ENCODE measurements at places on chromosomes 12 and 14.

DNA sequence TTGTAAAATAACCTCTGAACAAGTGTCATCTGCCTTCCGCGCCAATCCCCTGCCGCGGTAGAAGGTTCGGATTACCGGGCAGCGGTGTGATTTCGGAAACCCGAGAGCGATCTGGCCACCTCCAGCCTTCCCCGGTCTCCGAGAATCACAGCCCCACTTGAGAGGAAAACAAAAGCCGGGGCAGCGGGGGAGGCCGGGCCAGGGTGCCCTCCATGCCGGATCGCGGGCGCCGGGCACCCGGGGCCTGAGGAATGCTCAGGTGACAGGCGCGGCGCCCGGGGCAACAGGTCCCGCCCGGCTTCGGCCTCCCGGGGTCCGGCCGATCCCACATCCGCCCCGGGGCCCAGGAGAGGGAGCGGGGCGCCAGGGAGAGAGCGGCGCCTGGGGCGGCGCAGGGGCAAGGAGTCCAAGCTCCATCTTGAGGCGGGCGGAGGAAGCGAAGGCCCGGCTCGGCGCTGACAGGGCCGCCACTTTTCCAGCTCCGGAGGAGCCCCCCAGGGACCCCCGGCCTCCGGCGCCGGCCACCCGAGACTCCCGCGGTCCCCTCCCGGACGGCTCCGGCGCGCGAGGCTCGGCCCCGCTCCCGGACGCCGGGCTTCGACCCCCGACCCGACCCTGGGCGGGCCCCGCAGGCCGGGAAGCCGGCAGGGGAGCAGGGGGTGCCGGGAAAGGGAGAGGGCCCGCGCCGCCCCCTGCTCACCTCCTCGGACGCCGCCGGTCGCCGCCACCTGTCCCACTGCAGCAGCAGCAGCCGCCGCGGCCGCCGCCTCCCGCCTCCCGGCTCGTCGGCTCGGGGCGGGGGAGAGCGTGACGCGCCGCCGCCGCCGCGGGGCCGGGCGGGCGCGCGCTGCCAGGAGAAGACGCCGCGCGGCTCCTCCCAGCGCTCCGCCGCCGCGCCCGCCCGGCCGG is at the start of gene CLIP1:
TSS of gene CLIP1 (minus strand) at position 849 of the 909 bp plus-strand sequence. CDS start 42,217 bp downstream, outside the sequence.
- peak; percentile 56 for DNase-seq

- no peak for DNase-seq
Observed at GRCh38 chr14:71799841-71800240, 132.4 kb upstream of the RGS6 start.

GRCh38 chr12:113271853-113272561 is 50.7 kb downstream of the TPCN1 start:
- no peak for DNase-seq

DNA sequence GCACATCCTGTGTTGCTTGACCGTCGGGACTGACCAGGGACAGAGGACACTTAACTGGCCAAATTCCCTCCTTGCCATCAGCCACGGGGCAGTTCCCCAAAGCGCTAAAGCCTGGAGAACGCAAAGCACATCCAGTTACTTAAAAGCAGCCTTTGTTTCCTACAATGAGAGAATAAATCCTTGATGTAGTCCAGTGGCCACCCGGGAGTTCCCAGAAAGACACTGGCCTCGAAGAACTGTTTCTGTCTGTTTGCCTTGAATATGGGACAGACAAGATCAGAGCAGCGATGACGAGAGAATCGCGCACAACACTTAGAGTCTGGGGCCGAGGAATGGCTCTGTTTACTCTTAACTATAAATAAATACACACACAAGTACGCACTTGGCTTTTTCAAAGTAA is 102.2 kb downstream of the TNFAIP2 start:
- no peak for DNase-seq

Measured in T-helper 17 cell (primary cell).